ENCODE measurements at places on chromosomes 11 and 22. TPM values are rescaled to one million over a fixed set of nuclear protein-coding genes. Genes with fewer than 3 reads are reported as not detected.

DNA sequence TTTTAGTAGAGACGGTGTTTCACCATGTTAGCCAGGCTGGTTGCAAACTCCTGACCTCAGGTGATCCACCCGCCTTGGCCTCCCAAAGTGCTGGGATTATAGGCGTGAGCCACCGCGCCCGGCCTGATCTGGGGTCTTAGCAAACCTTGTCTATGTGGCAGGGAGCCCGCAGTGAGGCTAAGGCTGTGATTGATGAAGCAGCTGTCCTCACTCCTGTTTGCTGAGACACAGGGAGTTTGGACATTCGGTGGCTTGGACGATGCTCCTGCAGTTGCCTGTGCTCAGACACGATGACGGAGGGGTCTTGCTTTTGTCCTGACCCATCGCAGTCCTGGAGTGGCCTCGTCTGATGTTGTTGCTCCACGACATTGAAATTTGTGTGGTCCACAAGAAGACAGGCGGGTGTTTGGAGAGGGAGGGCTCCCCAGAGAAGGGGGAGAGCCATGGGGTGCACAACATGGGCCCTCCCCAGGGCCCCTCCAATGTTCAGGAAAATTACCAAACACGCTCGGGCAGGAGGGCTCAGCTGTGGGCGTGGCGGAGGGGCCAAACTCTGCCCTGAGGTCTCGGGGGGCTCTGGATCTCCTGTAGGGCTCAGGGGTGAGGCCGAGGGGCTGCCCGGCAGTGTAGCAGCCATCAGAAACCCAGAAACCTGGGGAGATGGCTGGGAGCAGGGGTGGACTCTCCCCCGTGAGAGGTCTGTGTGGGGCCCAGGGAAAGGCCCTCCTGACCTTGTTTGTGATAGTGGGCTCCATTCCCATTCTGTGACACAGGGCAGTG lies 41.8 kb upstream of the PRR5 start:
- no peak for DNase-seq

- DNase-seq = no peak
Measured at GRCh38 chr11:17793642-17794170, 59.1 kb downstream of the KCNC1 start.

GRCh38 chr22:25404556-25404927 lies 159.9 kb upstream of the GRK3 start:
- DNase-seq = no peak

- DNase-seq = no peak
Measured at GRCh38 chr11:126440276-126440675, 84.8 kb downstream of the ST3GAL4 start.

GRCh38 chr11:116733969-116734508 lies 38.7 kb downstream of the BUD13 start:
- DNase-seq = no peak

GRCh38 chr11:82775736-82776346 lies 42.2 kb upstream of the FAM181B start:
- DNase-seq = no peak

SEZ6L gene
- polyA plus RNA-seq = 0.27 TPM

LYVE1 gene
- 88.4 TPM for polyA plus RNA-seq

GRCh38 chr11:80727315-80727714 lies 1286.5 kb upstream of the TENM4 start:
- DNase-seq = no peak

PRG3 gene
- polyA plus RNA-seq = 0.33 TPM

DNA sequence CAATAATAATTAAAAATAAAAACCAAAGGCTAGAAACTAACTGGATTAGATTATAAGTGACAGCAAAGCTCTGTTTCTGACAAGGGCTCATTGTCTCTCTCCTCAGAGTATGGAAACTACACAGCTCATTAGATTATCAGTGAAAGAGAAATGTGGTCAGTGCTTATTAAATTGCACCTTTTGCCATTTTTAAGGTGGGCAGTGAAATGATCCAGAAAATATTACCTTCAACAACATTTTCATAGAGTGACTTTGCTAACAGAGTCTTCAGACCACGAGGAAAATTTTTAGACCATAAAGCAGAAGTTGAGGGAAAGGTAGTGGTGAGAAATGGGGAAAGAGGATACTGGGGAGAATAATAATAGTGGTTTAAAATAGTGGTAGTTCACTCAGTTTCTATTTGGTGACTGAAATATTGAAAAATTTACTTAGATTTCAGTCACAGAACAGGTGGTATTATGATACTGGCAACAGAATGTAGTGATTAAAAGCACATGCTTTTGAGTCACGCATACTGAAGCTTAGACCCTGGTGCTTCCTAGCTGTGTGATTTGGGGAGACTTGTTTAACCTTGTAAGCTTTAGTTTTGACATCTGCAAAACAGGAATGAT lies 684.0 kb upstream of the CCDC90B start:
- no peak for DNase-seq

- no peak for DNase-seq
Measured at GRCh38 chr11:88315981-88316441, 21.5 kb downstream of the CTSC start.

DNA sequence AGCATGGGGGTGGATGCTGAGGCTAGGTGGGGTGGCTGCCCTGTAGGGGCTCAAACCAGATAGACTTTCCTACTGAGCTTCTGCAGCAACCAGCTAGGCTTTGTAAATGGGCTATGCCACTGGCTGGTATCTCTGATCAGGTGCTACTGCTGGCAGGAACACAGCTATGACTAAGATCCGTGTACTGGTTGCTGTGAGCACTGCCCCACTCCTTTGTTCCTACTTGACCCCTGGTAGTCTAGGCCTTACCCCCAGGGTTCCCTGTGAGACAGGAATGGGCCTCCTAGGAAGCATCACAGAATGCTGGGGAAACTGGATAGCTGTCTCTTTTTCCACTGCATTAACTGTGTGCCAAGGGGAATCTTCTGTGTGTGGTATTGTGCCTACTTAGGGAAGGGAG lies 58.4 kb upstream of the GAB2 start:
- no peak for DNase-seq

DNA sequence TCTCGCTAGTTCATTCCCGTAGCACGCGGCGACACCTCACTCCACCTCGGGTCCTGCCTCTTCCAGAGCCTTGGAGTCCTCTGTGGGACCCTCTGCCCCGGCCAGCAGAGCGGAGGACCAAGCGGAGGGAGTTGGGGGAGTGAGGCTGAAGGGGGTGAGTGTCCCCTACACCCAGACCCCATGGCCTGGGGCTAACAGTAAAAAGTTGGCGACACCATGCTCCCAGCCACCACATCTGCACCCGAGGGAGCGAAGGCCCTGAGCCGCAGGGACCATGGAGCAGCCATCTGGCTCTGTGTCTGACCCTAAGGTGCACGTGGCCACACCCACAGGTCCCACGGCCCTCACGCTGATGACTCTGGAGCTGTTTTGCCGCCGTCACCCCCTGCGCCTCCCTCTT lies 293.8 kb downstream of the BRD1 start:
- no peak for DNase-seq

DNA sequence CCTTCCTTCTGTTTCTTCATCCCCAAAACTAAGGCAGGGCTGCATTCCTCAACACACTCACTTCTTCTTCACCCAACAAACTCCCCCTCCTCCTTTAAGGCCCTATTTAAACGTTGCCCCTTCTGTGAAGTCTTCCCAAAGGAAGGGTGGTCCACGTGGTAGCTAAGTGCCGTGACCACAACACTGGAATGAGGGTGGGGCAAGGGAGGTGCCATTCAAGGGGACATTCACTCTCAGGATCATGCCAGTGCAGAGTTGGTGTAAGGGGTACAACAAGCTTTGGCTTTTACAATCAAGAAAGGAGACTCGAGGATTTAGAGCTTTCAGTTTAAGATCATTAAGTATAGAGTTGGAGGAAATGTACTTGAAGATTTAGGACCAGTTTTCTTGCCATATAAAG lies 8.0 kb upstream of the MS4A10 start:
- DNase-seq = no peak

- DNase-seq = no peak
Measured at GRCh38 chr11:44877571-44878497, 72.8 kb downstream of the TP53I11 start.

RASGRP2 gene
- 3.8 TPM for polyA plus RNA-seq

GRCh38 chr11:103953797-103954486 lies 82.5 kb upstream of the DDI1 start:
- no peak for DNase-seq

- DNase-seq = no peak
Measured at GRCh38 chr11:32224580-32224979, 133.7 kb downstream of the RCN1 start.

- no peak for DNase-seq
Measured at GRCh38 chr11:95419915-95420314, 188.9 kb upstream of the SESN3 start.

DNA sequence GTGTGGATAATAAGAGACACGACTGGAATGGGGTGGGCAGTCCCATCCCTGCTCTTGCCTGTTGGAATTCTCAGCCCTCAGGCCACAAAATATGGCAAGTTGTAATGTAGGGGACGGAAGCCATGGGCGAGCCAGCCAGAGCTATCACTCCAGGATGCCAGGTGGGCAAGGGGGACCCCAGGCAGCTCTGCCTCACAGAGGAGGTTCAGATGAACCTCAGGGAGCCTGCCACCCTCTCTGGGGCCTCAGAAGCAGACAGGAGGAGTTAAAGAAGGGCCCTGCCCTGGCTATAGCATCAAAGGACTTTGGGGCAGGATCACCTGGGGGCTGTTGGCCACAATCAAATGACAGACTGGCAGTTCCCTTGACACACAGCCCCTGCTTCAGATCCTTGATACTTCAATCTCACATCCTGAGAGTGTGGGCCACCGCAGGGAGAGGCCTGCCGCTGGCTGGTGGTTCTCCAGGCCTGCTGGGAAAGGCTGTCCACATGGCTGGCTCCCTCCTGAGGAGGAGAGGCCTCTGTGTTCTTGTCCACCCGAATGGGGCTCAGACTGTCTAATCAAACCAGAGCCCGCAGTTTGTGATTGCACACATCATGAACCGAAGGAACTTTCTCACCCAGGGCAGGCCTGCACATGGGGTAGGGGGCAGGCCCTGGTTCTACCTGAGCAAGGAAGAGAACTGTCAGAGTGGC lies 31.4 kb downstream of the IGLL1 start:
- no peak for DNase-seq

DNA sequence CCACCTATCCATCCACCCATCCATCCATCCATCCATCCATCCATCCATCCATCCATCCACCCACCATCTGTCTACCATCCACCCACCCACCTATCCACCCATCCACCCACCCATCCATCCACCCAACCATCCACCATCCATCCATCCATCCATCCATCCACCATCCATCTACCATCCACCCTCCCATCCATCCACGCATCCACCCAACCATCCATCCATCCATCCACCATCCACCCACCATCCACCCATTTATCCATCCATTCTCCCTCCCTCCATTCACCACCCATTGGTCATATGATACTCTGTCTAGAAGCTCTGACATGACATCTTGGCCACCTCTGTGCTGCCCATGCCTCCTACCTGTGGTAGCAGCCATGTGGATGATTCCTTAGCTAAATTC lies 31.7 kb downstream of the MUC2 start:
- no peak for DNase-seq

OR6A2 gene
- polyA plus RNA-seq = not detected

GRCh38 chr11:133040289-133040900 lies 491.9 kb downstream of the OPCML start:
- DNase-seq = no peak
